ENCODE measurements at places on chromosomes 16 and 17.

- DNase-seq: no peak
Measured at GRCh38 chr16:68319185-68319908, 8.5 kb downstream of the PRMT7 start.

GRCh38 chr16:74724820-74725549 lies 24.3 kb upstream of the MLKL start:
- DNase-seq: no peak

DNA sequence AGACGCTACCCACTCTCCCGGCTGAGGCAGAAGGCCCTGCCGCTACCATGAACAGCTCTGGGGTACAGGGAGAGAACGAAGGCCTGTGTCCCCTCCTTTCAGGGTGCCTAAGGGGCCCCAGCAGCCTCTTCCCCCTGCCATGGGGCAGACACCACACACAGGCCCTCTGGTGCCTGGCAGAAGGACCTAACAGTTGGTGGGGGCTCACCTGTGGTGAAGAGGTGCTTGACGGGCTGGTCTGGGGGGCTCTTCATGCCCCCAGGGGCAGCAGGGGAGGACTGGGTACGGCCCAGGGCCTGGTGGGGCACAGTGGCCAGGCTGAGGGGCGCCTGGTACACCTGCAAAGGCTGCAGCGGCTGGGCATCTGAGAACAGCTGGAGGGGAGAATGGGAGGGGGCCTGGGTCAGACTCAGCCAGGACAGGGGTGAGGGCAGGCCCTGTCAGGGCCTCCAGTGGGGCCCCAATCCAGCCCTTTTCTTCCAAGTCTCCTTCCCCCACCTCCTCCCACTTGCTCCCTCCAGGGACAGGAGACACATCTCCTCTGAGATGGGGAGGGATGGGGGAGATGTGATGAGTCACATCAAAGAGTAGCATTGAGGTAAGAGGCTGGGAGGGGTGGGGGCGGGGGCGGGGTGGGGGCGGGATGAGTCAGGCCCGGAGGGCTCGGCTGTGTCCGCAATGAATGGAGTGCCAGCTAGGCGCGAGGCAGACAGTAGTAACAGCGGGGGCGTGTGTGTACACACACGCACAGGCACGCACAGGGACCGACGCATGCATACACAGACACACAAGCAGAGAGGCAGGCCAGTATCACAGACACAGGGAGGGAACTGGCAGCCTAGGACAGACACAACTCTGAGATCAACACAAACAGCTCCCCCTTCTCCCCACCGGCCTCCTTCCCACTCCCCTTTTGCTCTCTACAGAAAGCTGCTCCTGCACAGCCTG lies 16.1 kb downstream of the G6PC3 start:
- DNase-seq: peak; percentile 58

DNA sequence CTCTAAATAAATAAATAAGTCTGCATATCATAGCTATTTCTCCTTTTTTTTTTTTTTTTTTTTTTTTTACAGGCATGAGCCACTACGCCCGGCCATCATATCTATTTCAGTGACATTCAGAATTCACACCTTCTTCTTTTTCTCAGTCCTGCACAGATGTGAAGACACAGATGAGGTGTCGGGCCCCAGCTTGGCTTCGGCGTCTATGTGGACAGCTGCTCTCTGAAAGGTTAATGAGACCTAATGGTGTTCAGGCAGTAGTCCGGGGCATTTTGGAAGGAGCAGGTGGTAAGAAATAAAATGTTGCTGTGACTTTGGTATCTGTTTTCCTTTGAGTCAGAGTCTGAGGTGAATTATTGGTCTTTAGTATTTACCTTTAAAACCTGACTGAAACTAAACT lies 23.6 kb downstream of the TANGO6 start:
- no peak for DNase-seq

GRCh38 chr17:72123530-72124437 lies 3.0 kb downstream of the SOX9 start:
- no peak for DNase-seq

GRCh38 chr17:78789149-78789662 lies 7.1 kb upstream of the CYTH1 start:
- DNase-seq: no peak

DNA sequence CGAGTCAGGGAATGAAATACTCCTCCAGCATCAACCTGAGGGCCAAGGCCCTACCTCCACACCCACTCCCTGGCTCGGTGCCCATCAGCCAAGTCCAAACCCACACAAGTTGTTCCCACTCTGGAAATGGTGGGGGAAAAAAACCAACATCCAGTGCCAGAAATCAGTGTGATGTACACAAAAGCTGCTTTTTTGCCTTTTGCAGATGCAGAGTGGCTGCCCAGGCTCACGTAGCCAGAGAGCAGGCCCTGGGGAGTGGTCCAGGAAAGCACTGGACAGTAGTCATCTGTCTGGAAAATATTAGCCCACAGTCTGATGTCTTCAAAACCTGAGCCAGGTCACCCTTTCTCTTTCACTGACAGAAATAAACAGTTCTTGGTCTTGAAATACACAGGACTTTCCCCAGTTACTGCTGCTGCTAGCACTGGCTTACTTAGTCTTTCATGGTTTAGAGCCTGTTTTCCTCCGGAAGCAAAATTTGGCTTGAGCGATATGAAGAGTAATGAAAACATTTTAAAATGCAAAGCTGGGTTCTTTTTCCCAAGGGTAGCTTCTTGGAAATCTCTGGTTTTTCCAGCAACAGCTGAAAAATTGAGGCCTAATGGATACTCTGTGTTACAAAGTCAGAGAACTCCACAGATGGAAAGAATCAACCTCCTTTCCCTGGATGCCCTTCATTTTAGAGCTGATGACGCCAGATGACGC lies 18.2 kb upstream of the NOS2 start:
- DNase-seq: no peak

GRCh38 chr17:28926786-28927185 lies 23.9 kb upstream of the DHRS13 start:
- DNase-seq: no peak

DNA sequence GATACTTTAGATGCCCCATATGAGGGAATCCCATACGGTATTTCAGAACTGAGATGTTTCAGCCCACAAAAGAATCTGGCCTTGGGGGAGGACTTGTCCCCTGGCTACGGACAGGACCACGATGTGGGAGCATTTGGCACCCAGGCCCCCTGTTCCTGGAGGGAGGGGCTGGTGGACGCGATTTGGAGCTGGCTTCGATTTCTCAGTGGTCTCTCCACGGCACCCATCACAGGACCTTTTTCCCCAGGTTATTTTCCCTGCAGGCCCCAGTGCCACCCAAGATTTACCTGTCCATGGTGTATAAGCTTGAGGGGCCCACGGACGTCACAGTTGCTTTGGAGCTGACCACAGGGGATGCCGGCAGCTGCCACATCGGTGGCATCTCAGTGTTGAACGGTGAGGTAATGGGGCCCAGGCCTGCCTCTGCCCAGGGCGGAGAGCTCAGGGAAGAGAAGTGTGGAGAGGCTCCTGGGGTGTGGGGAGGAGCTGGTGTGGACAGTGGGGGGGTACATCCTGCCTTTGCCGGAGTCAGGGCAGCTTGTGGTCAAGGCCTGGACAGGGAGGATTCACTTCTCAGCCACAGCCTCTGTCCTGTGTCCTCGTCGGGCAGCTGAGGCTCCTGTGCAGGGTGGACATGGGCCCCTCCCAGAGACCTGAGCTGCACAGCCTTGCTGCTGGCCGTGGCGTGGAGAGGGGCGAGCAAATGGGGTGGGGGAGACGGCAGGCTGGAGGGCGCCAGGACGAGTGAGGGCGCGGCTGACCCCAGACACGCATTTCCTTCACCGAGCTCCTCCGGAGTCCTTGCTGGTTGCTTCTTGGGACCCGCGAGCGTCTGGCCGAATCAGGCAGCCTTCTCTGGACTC lies 9.9 kb downstream of the ENGASE start:
- DNase-seq: no peak

DNA sequence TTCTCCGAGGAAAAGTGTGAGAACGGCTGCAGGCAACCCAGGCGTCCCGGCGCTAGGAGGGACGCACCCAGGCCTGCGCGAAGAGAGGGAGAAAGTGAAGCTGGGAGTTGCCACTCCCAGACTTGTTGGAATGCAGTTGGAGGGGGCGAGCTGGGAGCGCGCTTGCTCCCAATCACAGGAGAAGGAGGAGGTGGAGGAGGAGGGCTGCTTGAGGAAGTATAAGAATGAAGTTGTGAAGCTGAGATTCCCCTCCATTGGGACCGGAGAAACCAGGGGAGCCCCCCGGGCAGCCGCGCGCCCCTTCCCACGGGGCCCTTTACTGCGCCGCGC lies at the start of gene ERBB2:
TSS of gene ERBB2 (plus strand) at position 247 of the 330 bp plus-strand sequence. CDS start 175 bp downstream, outside the sequence.
- peak; percentile 66 for DNase-seq

- no peak for DNase-seq
Measured at GRCh38 chr16:77787452-77787851, 912 bp upstream of the VAT1L start.

DNA sequence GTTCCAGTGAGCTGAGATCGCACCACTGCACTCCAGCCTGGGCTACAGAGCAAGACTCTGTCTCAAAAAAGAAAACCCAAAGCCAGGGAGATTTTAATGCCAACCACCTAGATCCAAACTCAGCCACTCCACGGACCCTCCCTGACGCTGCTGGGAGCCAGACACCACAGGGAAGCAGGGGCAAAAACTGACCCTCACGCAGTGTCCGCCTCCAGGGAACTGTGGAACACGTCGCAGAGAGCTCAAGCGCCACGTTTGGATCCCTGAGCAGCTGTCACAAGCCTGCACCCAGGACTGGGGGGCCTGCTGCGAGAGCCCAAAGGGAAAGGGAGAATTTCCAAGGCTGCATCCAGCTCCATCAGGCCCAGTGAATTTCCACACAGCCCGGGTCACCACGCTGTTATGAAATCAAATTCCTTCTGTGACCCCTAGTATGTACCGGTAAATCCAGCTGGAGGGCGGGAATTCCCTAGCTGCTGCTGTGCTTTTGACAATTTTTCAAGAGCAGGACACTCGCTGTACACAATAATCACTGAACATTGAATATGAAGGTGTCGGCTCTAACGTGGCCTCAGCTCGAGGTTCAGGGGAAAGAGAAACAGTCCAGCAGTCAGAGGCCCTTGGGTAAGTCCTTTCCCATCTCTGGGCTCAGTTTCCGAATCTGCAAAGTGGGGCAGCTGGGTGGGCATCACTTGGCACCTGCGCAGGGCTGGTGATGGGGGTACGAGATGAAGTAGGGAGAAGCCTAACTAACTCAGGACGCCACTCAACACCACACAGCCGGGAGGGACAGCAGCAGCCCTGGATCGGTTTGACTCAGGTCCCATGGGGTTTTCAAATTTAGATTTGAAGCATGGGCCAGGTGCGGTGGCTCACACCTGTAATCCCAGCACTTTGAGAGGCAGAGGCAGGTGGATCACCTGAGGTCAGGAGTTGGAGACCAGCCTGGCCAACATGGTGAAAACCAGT lies 8.6 kb downstream of the CARHSP1 start:
- peak; percentile 41 for DNase-seq

DNA sequence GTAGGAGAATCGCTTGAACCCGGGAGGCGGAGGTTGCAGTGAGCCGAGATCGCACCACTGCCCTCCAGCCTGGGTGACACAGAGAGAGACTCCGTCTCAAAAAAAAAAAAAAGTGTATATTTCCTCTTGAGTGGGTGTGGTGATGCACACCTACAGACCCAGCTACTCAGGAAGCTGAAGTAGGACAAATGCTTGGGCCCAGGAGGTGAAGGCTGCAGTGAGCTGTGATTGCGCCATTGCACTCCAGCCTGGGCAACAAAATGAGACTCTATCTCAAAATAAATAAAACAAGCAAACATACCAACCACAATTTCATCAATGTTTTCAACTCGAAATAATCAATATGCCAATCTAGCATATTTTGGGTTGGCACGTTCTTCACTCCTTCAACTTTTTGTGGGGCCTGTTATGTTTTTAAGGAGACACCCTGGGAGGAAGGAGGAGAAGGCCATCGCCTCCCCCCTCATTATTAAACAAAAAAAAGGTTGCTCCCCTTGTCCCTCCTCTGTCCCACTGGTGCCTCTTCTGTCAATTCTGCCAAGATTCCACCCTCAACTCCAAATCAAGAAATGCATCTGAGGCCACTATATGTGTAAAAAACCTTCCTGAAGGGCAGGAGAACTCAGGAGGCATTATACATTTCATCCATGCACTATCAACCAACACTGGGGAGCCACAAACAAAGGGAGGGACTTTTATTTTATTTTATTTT lies 52.4 kb upstream of the ATF7IP2 start:
- no peak for DNase-seq

DNA sequence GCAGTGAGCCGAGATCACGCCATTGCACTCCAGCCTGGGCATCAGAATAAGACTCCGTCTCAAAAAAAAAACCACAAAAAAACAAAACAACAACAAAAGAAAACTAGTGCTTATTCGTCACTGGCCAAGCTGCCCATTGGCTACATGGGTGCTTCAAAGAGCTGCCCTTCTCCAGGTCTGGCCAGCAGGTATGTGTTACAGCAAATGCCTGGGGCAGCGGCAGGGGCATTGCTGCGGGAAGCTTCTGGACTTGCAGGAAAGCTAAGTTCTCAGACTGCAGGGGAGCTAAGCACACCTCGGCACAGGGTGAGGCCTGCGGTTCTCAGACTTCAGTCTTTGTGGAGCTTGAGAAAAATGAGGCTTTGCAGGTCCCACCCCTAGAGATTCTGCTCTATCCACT lies 4.1 kb upstream of the STH start:
- peak; percentile 25 for DNase-seq

DNA sequence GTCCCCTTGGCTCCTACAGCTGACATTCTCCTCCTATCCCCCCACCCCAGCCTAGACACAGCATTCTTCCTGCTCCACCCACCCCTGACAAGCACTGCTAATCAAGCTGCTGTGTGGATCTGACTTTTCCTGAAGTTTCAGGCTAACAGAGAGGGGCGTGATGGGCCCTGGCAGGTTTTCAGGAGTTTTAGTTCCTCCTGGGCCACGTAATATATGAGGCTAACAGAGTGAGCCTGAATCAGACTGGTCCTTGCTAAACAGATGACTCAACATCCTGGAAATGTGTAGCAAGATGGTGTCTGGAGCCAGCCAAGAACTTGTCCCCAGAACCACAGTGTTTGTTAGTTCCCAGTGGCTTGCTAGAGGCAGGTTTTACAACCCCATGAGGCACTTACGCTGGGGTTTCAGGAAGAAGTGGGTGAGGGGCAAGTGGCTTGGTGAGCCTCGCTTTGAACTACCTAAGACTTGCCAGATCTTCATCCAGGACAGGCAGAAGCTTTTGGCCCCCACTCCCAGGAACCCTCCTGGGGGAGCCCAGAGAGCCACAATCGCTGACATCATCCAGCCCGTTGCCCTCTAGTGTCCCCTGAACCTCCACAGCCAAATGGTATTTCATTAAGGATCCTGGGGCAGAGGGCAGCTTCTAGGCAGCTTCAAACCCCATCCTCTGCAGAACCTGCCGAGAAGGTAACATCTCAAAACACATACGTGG lies 15.9 kb downstream of the TMEM92 start:
- peak; percentile 98 for DNase-seq

DNA sequence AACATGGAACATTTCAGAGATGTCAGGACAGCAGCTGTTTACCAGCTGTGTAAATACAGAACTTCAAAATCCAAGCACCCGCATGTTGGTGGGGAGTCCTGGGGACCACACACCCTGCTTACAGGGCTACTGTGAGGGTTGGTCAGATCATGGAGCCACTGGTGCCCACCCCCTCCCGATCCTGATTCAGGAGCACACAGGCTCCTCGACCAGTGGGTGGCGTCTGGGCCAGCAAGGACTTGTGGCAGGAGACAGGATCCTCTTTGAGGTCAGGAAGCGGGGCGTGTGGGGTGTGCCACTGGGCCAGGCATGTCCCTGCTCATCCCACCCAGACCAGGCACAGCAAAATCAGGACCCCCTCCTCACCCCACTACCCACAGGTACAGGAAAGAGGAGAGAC lies 83.6 kb downstream of the SDK2 start:
- DNase-seq: no peak
